GM23248 (cell line): ENCODE measurements at places on chromosomes 12 and 14.

GRCh38 chr12:66665435-66665985, 13.4 kb downstream of the GRIP1 start:
- H3K27me3 ChIP-seq = peaks cover 17% of the 10 kb centered on the region
- no peak overlapping the region for H3K27ac ChIP-seq
- H3K4me1 ChIP-seq = no peaks in the 10 kb centered on the region

DNA sequence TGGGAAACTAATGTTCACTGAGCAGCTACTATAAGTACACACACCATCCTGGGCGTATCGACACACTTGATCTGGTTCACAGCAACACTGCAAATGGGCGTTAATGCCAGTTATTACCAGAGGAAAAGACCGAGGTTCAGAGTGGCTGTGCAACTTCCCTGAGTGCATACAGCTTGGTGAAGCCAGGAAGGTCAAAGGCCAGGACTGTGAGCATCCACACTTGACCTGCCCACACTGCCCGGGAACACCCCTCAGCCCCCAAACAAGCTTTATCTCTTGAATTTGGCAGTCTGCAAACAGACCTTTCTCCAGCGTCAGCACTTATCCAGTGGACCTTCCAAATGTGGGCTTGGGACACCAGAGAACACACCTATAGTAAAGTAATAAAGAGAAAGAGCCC, 312.6 kb downstream of the BCL11B start:
- no peak overlapping the region for H3K27ac ChIP-seq
- H3K4me3 ChIP-seq = no peak overlapping the region
- no peaks in the 10 kb centered on the region for H3K36me3 ChIP-seq
- no peak for DNase-seq

DNA sequence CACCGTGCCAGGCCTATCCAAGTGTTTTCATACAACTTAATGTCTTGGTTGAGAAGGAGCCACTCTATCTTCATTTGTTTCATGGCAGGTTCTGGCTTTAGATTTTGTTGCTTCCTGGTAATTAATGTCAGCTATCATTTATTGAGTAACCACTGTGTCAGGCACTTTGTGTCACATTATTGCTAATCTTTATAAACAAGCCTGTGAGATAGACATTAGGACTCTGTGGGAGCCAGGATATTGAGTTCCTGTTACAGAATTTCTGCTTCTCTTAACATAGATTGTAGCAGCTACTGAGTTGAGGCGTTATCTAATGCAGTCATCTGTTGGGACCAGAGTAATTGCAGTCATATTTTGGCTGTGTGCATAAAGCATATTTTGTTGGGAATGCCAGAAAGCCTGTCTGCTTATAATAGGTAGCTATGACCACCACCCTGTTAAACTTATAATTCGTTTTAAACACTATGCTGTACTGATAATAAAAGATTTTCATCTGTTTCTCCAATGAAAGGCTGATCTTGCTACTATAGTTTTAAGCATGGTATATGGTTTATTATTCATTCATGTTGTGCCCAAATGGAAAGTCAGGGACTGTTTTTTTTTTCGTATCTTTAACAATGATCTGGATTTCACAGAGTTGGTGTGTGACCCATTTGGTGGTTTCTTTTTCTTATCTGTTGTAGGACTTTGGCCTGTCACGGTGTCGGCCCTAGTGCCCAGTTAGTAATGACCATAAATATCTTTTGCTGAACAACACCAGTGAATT, 432.6 kb downstream of the PCNX1 start:
- no peaks in the 10 kb centered on the region for H3K27me3 ChIP-seq
- no peak overlapping the region for H3K27ac ChIP-seq
- 0 out of 2 replicates have a peak, but pooled peaks cover 3% of the 10 kb centered on the region for H3K36me3 ChIP-seq
- H3K4me1 ChIP-seq = no peaks in the 10 kb centered on the region

- H3K27me3 ChIP-seq = no peaks in the 10 kb centered on the region
- H3K4me1 ChIP-seq = peaks cover 13% of the 10 kb centered on the region
- no peak for DNase-seq
- no peaks in the 10 kb centered on the region for H3K36me3 ChIP-seq
These were observed 362.9 kb downstream of the PCNX1 start for GRCh38 chr14:71270111-71270510.

GRCh38 chr12:85836197-85837090, at the start of gene RASSF9:
Gene RASSF9 (minus strand): TSS chr12:85836409. CDS start chr12:85836201, 208 bp downstream.
- peaks cover 44% of the 10 kb centered on the region for H3K4me1 ChIP-seq
- H3K27me3 ChIP-seq = no peaks in the 10 kb centered on the region
- peak within 1 kb of the TSS; percentile 86 for H3K4me3 ChIP-seq
- H3K27ac ChIP-seq = peak within 1 kb of the TSS; percentile 66

DNA sequence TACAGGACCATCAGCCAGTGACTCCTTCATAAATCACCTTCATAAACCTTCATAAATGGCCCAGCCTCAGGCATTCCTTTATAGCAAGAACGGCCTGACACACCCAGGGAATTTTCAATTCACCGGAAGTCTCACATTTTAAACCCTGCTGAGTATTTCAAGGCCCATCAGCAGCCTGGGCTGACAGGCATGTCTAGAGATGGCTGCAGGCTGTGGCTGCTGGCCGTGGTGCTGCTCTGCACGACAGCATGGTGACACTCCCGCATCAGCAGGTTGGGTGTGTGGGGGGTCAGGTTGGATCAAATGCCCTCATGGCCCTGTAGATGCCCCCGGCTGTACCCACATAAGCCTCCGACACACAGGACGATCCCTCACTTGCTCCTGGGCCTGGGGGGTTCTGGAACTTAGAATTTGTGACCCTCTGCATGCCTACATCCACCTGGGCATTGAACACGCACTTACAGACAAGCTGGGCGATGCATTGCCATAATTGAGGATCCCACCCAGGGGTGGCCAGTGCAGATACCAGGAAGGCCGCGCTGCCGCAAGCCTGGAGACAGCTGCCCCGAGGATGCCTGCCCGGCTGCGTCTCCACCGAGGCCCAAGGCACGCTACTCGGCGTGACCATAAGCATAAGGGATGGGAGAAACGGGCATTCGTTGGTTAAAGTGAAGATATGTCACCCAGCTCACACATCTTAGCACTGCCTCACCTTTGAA, 124.3 kb downstream of the PIWIL1 start:
- no peaks in the 10 kb centered on the region for H3K27me3 ChIP-seq
- no peaks in the 10 kb centered on the region for H3K36me3 ChIP-seq
- DNase-seq = no peak
- no peak overlapping the region for H3K4me3 ChIP-seq

- H3K4me1 ChIP-seq = peaks cover 6% of the 10 kb centered on the region
- H3K4me3 ChIP-seq = no peak overlapping the region
These were observed 198.7 kb upstream of the PLEKHG7 start for GRCh38 chr12:92503971-92504593.

DNA sequence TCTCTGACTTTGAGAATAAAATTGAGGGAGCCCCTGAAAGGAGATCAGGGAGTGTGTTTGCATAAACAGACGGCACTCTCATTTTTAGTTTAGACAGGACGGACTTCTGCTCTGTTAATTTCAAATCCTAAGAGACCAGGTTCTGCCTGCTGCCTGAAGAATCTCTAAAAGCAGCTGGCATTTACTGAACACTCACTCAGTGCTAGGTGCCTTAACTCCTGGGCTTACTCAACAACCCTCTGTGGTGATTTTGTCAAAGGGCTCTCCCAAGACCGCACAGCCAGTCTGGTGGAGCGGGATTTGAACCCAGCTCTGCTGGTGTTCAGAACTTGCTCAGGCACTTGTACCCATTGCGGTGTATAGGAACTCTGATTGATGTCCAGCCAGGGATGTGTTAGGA, 2.2 kb downstream of the ORAI1 start:
- H3K4me1 ChIP-seq = peaks cover 19% of the 10 kb centered on the region; the same call in 1 of the 2 replicates
- no peaks in the 10 kb centered on the region for H3K36me3 ChIP-seq
- DNase-seq = no peak
- no peak overlapping the region for H3K4me3 ChIP-seq

- no peaks in the 10 kb centered on the region for H3K4me1 ChIP-seq
- no peak for DNase-seq
- H3K4me3 ChIP-seq = no peak overlapping the region
- H3K36me3 ChIP-seq = no peaks in the 10 kb centered on the region
- 0 out of 2 replicates have a peak, but pooled peaks cover 7% of the 10 kb centered on the region for H3K27me3 ChIP-seq
These were observed 64.2 kb downstream of the PHETA1 start for GRCh38 chr12:111304642-111305071.

GRCh38 chr14:91170504-91171121, 56.7 kb downstream of the DGLUCY start:
- H3K27ac ChIP-seq = no peak overlapping the region
- H3K4me1 ChIP-seq = no peaks in the 10 kb centered on the region
- H3K4me3 ChIP-seq = no peak overlapping the region
- no peak for DNase-seq
- H3K36me3 ChIP-seq = no peaks in the 10 kb centered on the region

- H3K4me3 ChIP-seq = no peak overlapping the region
- H3K4me1 ChIP-seq = no peaks in the 10 kb centered on the region
- no peaks in the 10 kb centered on the region for H3K36me3 ChIP-seq
- H3K27me3 ChIP-seq = no peaks in the 10 kb centered on the region
- DNase-seq = no peak
These were observed 38.6 kb downstream of the GARIN6 start for GRCh38 chr12:99686142-99686541.

GRCh38 chr12:131357185-131357747, 353.6 kb upstream of the SFSWAP start:
- no peaks in the 10 kb centered on the region for H3K27me3 ChIP-seq
- DNase-seq = no peak
- no peaks in the 10 kb centered on the region for H3K36me3 ChIP-seq
- H3K27ac ChIP-seq = no peak overlapping the region

GRCh38 chr12:112597986-112598385, 179.2 kb downstream of the PTPN11 start:
- H3K27ac ChIP-seq = no peak overlapping the region
- no peaks in the 10 kb centered on the region for H3K36me3 ChIP-seq
- no peak for DNase-seq
- no peaks in the 10 kb centered on the region for H3K4me1 ChIP-seq

DNA sequence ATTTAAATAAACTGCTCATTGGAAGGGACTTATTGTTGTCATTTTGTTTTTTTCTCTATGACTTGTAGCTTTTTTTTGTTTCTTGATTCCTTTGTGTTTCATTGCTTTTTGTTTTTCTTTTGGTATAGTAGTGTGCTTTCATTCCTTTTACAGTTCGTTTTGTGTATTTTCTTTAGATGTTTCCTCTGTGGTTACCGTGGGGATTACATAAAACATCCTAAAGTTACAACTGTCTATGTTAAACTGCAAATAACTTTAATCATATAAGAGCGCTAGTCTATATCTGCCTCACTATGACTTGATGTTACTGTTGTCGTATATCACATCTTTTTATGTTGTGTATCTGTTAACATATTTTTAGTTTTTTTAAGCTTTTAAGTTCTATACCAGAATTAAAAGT, 86.9 kb downstream of the ATF7IP start:
- no peak overlapping the region for H3K4me3 ChIP-seq
- H3K4me1 ChIP-seq = no peaks in the 10 kb centered on the region
- H3K27me3 ChIP-seq = no peaks in the 10 kb centered on the region
- peaks cover 47% of the 10 kb centered on the region for H3K36me3 ChIP-seq

DNA sequence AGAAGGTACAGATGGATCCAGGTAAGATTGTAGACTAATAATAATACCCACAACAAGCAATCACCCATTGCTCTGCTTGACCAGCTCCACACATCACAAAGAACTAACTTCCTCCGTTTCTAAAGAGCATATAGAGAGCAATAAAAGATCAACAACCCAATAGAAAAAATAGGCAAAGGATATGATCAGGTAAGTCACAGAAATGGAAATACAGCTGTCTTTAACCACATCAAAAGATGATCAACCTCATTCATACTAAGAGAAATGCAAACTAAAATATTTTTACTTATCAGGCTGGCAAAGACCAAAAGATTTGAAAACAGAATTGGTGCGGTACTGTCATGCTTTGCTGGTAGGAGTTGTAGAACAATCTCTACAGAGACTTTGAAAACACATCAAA, 8.9 kb downstream of the C2CD5 start:
- no peak overlapping the region for H3K27ac ChIP-seq
- DNase-seq = no peak
- no peak overlapping the region for H3K4me3 ChIP-seq
- H3K27me3 ChIP-seq = no peaks in the 10 kb centered on the region
- H3K36me3 ChIP-seq = peaks cover 25% of the 10 kb centered on the region

- no peaks in the 10 kb centered on the region for H3K27me3 ChIP-seq
- H3K36me3 ChIP-seq = no peaks in the 10 kb centered on the region
- H3K27ac ChIP-seq = no peak overlapping the region
- no peak for DNase-seq
- H3K4me1 ChIP-seq = no peaks in the 10 kb centered on the region
These were observed 933.8 kb downstream of the TMEM121 start for GRCh38 chr14:106459971-106460730.

DNA sequence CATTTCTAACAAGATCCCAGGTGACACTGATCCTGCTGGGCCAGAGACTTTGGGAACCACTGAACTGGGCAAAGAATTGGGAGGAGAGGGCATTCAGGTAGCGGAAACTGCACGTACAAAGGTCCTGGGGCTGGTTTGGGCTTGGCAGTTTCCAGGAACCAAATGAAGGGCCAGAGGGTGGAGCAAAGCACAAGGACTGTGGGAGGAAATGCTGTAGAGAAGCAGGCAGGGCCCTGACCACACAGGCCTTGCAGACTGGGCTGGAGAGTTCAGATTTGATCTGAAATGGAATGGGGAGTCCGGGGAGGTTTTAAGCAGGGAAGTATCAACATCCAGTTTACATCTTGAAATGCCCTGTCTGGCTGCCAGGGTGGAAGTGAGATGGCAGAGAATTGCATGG, 195.1 kb downstream of the PHETA1 start:
- H3K27me3 ChIP-seq = peaks cover 33% of the 10 kb centered on the region
- H3K4me1 ChIP-seq = no peaks in the 10 kb centered on the region
- H3K36me3 ChIP-seq = no peaks in the 10 kb centered on the region
- no peak for DNase-seq
- H3K27ac ChIP-seq = no peak overlapping the region
- H3K4me3 ChIP-seq = no peak overlapping the region

DNA sequence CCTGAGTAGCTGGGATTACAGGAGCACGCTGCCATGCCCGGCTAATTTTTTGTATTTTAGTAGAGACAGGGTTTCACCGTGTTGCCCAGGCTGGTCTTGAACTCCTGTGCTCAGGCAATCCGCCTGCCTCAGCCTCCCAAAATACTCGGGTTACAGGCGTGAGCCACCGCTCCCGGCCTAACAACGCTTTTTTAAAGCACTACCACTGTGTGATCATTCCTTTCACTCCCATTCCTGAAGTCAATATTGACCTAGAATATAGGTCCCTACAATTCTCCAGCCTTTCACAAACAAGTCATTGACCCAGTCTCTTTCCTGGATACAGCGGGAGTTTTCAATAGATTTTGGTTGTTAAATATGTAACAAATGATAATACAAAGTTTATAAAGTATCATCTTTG, 62.8 kb downstream of the KIF21A start:
- no peak overlapping the region for H3K27ac ChIP-seq
- no peaks in the 10 kb centered on the region for H3K36me3 ChIP-seq

GRCh38 chr12:89862511-89863445, 154.1 kb upstream of the ATP2B1 start:
- no peak overlapping the region; the same call in 1 of the 2 replicates for H3K4me3 ChIP-seq
- H3K27me3 ChIP-seq = peaks cover 26% of the 10 kb centered on the region
- H3K4me1 ChIP-seq = no peaks in the 10 kb centered on the region
- no peak for DNase-seq

DNA sequence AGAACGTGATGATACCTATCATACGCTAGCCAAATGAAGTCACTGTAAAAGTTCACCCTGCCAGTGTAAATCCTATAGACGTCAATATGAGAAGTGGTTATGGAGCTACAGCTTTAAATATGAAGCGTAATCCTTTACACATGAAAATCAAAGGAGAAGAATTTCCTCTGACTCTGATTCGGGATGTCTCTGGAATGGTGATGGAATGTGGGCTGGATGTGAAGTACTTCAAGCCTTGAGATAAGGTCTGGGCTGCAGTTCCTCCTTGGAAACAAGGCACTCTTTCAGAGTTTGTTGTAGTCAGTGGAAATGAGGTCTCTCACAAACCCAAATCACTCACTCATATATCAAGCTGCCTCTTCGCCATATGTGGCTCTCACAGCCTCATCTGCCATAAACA, 53.1 kb upstream of the NAP1L1 start:
- H3K27me3 ChIP-seq = no peaks in the 10 kb centered on the region
- H3K4me1 ChIP-seq = no peaks in the 10 kb centered on the region
- peak; percentile 6 for DNase-seq
- H3K36me3 ChIP-seq = no peaks in the 10 kb centered on the region
- no peak overlapping the region for H3K27ac ChIP-seq
- H3K4me3 ChIP-seq = no peak overlapping the region
